Immature natural killer cell (primary cell): ENCODE measurements at places on chromosomes 1 and 21.

DNA sequence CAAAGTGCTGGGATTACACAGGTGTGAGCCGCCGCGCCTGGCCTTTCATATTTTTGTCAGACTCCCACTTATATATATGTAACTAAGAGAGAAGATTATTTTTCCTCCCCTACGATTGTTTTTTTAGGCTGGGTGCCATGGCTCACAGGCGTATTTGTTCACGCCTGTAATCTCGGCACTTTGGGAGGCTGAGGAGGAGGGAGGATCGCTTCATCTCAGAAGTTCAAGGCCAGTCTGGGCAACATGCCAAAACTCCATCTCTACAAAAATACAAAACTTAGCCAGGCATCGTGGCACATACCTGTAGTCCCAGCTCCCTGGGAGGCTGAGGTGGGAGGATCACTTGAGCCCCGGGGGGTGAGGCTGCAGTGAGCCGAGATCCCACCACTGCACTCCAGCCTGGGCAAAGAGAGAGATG lies 23.9 kb upstream of the ITLN2 start:
- DNase-seq, result no peak

GRCh38 chr1:214446772-214447556 lies 104.4 kb downstream of the PTPN14 start:
- DNase-seq, result no peak

DNA sequence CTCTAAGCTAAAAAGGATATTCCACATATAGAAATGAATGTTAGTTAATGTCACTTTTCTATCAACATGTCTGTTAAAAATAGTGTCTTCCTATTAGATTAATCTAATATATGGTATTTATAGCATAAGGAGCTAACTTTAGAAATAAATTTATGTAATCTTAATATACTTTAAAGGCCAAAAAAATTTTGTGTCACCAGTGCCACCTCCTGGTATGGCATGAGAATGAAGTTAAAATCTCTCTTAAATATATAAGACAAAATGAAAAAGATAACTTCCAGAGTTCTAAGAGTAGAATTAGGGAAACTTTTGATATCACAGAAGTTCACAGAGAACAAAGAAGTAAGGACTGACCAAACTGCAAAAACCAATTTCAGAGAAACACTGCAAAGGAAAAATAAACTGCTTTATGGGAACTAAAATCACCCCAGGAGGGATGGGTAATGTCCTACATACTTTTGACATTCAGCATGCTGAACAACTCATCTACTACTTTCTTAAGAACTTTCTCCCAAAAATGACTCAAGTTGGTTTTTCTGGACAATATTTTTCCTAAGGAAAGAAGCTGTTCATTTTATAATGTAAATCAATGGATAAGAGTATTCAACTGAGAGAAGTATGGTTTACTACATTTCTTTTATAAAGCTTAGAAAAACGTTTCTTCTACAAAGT lies 82.8 kb downstream of the TRIM33 start:
- DNase-seq, result no peak

GRCh38 chr1:36269408-36269838 lies 36.7 kb upstream of the SH3D21 start:
- no peak for DNase-seq

- no peak for DNase-seq
Measured at GRCh38 chr1:67355745-67356424, 48.2 kb downstream of the IL12RB2 start.
